ENCODE measurements at places on chromosomes 2 and 18.

GRCh38 chr2:219998107-219998506, 370.7 kb downstream of the SLC4A3 start:
- DNase-seq: no peak

DNA sequence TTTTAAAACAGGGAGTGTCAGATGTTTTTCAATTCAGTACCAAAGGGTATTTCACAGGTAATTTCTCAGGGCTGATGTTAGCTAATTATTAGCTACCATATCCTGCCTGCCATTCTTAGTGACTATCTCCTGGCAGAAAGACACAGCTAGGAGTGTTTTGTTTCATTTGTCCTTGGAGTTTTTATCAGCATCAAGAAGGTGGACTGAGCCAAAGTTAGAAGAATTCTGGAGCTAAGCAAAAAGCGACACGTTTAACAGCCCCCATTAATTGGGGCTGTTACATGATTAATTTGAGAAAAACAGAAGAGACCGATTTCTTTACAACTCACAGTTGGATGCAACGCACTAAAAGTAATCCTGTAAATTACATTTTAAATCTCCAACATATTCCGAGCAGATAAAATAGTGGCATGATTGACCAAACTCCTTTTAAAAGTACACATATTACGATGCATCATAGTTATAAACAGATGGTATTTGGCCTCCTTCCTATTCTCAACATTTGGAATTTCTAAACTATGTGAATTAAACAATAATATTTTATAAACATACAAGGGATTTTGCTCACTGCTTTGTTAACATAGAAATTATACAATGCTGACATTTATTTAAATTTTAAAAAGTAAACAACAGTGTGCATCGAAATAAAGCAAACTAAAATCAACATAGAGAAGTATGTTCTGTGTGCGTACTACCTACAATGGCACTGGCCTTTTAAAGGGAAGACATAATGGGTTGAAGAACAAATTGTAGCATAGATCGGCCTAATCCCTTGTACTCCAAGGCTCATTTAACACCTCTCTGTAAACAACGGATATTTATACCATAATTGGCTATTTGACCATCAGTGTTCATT, 585.1 kb downstream of the ZEB2 start:
- no peak for DNase-seq

DNA sequence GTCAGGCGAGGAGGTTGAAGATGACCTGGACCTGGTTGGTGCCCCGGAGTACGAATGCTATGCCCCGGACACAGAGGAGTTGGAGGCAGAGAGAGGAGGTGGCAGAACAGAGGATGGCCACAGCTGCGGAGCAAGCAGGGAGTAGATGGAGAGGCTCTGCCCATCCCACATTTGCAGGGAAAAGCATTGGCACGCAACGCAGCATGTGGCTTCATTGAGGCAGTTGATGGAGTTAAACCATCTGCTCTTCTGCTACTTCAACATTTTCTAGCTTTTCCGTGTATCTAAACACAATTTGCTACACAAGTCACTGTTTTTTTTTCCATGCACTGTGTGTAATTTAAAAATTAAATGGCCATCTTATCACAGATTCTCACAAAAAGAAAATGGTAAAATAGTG, 11.8 kb downstream of the RBFA start:
- no peak for DNase-seq

- no peak for DNase-seq
Measured at GRCh38 chr2:64114912-64115277, 29.3 kb downstream of the PELI1 start.

DNA sequence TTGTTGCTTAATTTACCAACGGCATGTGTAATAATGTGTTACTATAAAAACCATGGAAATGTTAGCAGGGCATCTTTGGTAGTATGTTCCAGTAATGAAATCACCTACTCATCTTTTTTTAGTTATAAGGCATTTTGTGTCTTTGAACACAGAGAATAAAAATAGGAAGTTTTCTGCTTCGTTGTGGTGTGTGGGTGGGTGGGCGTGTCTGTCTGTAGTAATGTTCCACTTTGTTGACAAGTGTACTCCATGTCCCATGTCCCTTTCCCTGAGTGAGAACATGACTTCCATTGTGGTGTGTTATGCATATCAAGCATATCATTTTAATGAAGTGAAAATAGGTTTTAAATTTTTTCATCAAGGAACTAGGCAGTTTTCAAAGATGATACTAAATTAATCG, 149.3 kb downstream of the VWC2L start:
- no peak for DNase-seq

- DNase-seq: no peak
Measured at GRCh38 chr2:178109813-178110212, 2.4 kb upstream of the RBM45 start.

DNA sequence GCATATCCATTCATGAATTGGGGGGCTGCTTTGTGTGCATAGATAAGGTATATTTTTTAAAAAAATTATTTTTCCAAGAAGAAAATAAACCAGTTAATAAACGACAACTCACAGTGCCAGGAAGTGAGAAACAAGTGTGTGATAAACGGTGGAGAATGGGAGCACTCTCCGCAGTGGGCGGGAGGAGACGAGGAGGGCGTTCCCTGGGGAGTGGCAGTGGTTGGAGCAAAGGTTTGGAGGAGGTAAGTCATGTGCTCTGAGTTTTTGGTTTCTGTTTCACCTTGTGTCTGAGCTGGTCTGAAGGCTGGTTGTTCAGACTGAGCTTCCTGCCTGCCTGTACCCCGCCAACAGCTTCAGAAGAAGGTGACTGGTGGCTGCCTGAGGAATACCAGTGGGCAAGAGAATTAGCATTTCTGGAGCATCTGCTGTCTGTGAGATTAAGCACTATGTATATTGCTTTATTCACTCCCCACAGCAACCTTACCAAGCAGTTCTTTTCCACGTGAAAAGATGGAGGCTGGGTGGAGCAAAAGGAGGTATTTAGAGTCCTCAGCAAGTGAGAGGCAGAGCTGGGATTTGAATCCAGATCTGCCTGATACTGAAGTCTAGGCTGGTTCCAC, 27.0 kb upstream of the CASP8 start:
- DNase-seq: no peak

- no peak for DNase-seq
Measured at GRCh38 chr18:66833646-66834045, 229.8 kb upstream of the CDH19 start.

GRCh38 chr2:35887146-35887545, 468.4 kb upstream of the CRIM1 start:
- no peak for DNase-seq
